ENCODE measurements at places on chromosomes 4 and X.

DNA sequence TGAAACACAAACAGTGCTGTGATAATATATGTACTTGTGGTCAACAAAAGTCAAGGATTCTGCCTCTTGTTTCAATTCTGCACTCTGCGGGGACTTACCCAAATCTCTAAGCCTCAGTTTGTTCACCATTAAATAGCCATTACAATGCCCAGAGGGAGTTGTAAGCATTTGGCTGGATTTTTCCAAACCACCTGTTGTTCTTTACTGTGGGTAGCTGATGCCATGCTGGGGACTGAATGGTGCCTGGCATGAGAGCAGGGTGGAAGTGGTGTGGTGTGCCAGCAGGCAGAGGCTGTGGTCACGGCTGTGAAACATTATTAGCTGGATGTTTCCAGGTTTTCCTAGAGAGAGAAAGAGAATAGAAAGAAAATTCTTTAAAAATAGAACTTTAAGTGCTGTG is 60.7 kb upstream of the PAK3 start:
- no peak for DNase-seq

DNA sequence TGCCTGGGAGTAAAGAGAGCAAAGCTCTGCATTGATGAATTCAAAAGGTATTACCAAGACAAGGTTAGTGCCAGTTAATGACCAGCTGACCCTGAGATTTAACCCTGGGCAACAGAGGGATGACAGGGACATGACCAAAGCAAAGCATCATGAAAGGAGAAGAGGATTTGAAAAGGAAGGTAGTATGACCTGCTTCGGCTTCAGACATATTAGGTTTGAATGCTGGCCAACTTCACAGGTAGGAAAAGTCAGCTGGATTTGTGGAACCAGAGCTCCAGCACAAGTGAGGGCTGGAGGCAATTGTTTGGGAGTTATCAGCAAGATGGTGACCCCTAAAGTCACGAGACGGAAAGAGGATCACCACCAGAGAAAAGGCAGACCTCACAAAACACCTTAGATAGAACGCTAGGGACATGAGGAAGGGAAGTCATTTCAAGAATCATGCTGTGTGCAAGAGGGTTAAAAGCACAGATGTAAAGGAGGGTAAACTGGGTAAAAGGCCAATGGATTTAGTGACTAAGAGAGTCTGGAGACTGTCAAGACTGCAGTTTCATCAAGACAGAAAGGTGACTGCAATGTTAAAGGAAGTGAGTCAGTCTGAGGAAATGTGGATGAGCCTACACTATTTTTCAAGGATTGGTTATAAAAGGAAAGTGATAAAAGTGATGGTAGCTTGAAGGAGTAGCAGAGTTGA is 45.6 kb downstream of the SH3RF1 start:
- DNase-seq = peak; percentile 55

GRCh38 chrX:53362449-53362848 is 60.0 kb downstream of the SMC1A start:
- peak; percentile 13 for DNase-seq

- DNase-seq = no peak
Measured at GRCh38 chrX:12581546-12581945, 209.7 kb upstream of the PRPS2 start.

GRCh38 chr4:67725981-67726380 is 25.0 kb upstream of the UBA6 start:
- no peak for DNase-seq

DNA sequence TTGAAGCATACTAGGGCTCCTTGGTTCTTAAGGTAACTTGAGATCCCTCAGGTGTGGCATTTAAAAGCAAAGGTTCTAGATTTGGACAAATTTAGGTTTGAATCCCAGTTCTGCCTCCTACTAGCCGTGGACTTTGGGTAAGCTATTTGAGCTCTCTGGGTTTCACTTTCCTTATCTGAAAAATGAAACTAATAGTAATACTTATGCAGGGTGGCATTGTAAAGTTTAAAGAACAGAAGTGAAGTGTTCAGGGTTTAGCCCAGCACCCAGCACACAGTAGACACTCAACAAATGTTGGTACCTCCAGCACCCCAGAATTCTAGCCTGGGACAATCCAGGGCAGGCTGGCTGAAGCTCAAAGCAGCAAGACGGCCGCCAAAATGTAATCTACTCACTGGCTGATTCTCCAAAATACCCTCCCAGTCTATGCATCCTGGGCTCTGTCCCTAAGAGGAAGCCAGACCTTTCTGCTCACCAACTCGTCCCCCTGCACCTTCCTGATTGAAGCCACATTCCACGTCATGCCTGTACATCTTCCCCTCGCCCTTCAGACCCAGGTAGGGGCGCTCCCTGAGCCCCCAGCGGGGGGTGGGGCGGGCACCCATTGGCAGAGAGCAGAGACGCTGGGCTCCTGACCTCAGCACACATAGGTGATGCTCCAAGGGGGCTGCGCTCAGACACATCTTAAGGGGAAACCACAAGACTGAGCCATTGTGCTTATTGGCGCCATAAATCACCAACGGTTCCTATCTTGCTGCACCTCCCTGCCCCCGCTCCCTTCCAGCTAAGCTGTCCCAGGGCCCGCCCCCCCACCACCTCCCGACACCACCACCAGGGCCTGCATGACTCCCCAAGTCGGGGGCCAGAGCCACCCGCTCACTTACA is 160.6 kb downstream of the BCOR start:
- DNase-seq = no peak

- DNase-seq = no peak
Measured at GRCh38 chrX:57232658-57233360, 53.7 kb upstream of the FAAH2 start.

- DNase-seq = peak; percentile 14
Measured at GRCh38 chr4:140233791-140234696, 80.1 kb upstream of the MAML3 start.

- DNase-seq = no peak
Measured at GRCh38 chr4:18033111-18034085, 11.8 kb upstream of the LCORL start.

DNA sequence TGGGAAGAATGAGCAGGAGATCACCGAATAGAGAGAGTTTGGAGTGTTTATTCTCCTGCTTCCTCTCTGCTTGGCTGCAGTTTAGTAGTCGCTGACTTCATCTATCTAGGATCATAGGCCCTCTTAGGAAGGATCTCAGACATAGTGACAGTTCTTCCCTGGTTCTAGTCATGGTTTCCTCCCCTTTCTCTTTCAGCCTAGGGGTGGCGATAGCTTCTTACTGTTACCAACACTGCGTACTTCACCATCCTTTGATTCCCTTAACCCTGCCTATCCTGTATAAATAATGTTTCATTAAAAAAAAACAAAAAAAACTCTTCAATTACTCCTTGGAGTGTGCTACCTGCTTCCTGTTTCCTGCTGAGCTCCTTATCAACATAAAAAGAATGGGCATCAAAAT is 103.8 kb downstream of the DDX53 start:
- DNase-seq = no peak

DNA sequence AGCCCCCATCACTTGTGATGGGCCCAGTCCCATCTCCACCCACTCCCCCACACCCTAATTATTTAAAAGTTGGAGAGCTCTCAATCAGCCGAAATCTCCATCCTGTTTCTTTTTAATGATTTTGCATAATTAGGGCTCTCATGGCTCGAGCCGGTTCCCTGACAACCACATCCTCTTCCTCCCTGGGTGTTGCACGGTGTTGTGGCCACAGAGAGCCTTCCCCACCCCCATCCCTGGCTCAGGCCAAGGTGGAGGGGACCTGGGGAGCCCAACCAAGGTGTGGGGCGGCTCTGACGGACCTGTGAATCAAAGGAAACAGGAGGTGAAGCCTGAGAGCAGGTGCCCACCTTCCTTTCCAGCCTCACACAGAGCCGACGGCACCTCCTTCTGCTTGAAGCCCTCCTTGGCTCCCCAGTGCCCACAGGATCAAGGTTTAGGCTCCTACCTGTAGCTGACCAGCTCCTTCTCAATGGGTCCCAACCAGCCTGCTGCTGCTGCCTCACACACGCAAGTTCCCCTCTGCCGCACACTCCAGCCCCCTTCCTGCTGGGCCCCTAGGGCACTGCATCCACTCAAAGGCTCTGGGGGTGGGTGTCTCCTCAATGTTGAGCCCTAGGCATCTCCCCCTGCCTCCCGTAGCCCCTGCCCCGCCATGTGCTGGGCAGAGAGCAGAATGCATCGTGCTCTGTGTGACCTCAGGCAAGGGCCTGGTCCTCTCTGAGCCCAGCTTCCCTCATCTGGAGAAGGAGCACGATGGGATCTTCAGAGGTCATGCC is 68.7 kb downstream of the WFS1 start:
- peak; percentile 47 for DNase-seq

DNA sequence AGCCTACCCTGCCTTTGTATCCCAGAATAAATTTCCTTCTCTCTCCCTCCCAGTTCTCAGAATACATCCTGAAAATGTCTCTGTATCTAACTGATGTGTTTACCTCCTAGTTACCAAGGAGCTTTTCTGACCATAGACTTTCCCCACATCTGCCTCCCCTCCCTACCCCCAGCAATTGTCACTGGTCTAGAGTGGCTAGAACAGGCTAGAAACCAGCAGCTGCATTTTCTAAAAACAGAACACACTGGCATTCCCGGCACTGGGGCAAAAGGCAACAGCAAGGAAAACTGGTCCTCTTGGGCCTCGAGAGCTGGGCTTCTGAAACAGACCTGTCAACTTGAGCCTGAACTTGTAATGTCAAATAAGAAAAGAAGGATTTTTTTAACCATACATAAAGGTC is 16.4 kb downstream of the TASL start:
- DNase-seq = no peak

- DNase-seq = no peak
Measured at GRCh38 chrX:78957049-78957767, 12.0 kb downstream of the P2RY10 start.
